Osteoblast (primary cell): ENCODE measurements at places on chromosomes 6 and 20.

GRCh38 chr6:121767211-121767610, 331.8 kb downstream of the GJA1 start:
- H3K27ac ChIP-seq, result no peak overlapping the region
- no peak overlapping the region for H3K4me3 ChIP-seq
- no peaks in the 10 kb centered on the region for H3K27me3 ChIP-seq

DNA sequence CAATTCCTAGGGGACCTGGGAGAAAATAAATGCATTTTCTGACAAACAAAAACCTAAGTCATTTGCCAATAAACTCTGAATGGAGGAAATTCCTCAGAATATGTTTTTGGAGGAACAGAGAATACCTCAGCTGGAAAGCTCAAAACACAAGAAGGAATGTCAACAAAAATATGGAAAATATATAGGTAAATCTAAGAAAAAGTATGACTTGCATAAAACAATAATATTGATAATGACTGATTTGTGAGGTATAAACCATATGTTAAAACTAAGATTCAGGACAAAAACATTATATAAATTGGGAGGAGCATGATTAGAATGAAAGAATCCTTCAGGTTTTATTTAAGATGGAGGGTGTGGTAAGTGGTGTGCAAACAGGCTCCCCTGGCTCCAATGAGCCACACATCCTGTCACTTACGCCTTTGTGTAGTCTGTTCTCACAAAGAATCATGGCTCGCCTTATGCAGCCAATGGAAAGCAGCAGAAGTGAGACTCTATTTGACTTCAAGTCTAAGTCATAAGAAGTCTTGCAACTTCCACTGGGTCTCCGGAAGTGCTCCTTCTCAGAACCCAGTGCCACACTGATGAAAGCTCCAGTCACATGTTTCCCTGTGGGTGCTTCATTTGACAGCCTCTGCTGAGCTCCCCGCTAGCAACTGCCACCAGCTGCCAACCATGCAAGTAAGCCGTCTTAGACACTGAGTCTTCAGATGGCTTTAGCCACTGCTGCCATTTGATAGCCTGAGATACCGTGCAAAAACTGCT, 8.1 kb downstream of the CFAP61 start:
- H3K4me1 ChIP-seq, result no peaks in the 10 kb centered on the region
- no peak for DNase-seq
- no peak overlapping the region for H3K27ac ChIP-seq

GRCh38 chr6:98672681-98673475, 161.5 kb upstream of the POU3F2 start:
- no peak overlapping the region for H3K4me3 ChIP-seq
- no peaks in the 10 kb centered on the region for H3K4me1 ChIP-seq
- no peaks in the 10 kb centered on the region for H3K27me3 ChIP-seq
- no peak for DNase-seq

GRCh38 chr20:50398471-50398820, 111.7 kb upstream of the PTPN1 start:
- peaks cover 25% of the 10 kb centered on the region for H3K4me1 ChIP-seq
- H3K36me3 ChIP-seq, result no peaks in the 10 kb centered on the region
- no peak for DNase-seq
- no peak overlapping the region for H3K27ac ChIP-seq
- H3K4me3 ChIP-seq, result no peak overlapping the region
- H3K27me3 ChIP-seq, result no peaks in the 10 kb centered on the region

GRCh38 chr20:47319517-47320252, 36.8 kb downstream of the ZMYND8 start:
- H3K4me3 ChIP-seq, result no peak overlapping the region
- H3K36me3 ChIP-seq, result no peaks in the 10 kb centered on the region
- DNase-seq, result peak; percentile 86
- peak overlapping the region; percentile 96 for H3K27ac ChIP-seq

DNA sequence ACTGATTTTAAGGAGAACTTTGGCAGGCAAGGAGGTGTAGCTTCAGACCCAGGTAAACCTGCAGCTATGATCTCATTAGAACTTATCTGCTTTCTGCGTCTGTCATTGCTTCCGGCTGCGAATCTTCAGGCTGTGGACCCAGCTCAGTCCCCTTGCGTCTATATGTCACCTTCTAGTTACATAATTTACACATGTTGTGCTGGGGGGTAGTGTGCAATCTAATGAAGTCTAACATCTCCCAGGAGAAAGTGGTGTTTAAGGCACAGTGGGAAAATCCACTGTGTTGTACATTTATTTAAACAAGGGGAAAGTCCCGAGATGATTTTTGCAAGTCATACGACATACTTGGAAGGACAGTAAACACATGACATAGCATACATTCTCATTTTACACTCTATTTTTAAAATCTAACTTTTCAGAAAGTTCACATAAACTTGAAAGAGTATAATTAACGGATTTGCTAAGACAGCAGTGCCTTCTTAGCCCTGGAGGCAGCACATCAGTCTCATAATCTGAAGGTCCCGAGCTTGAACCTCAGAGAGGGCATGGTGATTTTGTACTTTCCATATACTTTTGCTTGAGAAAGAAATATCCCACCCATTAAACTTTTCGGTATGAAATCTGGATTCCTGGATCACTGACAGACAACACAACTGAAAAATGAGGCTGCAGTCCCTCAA, 35.2 kb downstream of the GPX6 start:
- DNase-seq, result no peak
- H3K27ac ChIP-seq, result no peak overlapping the region
- H3K4me1 ChIP-seq, result no peaks in the 10 kb centered on the region
- no peaks in the 10 kb centered on the region for H3K36me3 ChIP-seq

- DNase-seq, result no peak
- H3K27me3 ChIP-seq, result no peaks in the 10 kb centered on the region
- H3K4me1 ChIP-seq, result peaks cover 38% of the 10 kb centered on the region
- H3K36me3 ChIP-seq, result peaks cover 25% of the 10 kb centered on the region
Observed at GRCh38 chr6:36912030-36912454, 26.3 kb downstream of the C6orf89 start.

GRCh38 chr6:169212897-169213813, 40.5 kb downstream of the THBS2 start:
- H3K4me1 ChIP-seq, result peaks cover 37% of the 10 kb centered on the region
- DNase-seq, result peak; percentile 96
- H3K4me3 ChIP-seq, result no peak overlapping the region
- H3K27ac ChIP-seq, result peak overlapping the region; percentile 93
- no peaks in the 10 kb centered on the region for H3K27me3 ChIP-seq
- H3K36me3 ChIP-seq, result peaks cover 40% of the 10 kb centered on the region
